ENCODE measurements at places on chromosomes 11 and 22. TPM values are rescaled to one million over a fixed set of nuclear protein-coding genes. Genes with fewer than 3 reads are reported as not detected.

VSIG10L2 gene
- not detected for total RNA-seq

HIC2 gene
- total RNA-seq = 5.7 TPM

MIEF1 gene
- total RNA-seq = 25.8 TPM

DNA sequence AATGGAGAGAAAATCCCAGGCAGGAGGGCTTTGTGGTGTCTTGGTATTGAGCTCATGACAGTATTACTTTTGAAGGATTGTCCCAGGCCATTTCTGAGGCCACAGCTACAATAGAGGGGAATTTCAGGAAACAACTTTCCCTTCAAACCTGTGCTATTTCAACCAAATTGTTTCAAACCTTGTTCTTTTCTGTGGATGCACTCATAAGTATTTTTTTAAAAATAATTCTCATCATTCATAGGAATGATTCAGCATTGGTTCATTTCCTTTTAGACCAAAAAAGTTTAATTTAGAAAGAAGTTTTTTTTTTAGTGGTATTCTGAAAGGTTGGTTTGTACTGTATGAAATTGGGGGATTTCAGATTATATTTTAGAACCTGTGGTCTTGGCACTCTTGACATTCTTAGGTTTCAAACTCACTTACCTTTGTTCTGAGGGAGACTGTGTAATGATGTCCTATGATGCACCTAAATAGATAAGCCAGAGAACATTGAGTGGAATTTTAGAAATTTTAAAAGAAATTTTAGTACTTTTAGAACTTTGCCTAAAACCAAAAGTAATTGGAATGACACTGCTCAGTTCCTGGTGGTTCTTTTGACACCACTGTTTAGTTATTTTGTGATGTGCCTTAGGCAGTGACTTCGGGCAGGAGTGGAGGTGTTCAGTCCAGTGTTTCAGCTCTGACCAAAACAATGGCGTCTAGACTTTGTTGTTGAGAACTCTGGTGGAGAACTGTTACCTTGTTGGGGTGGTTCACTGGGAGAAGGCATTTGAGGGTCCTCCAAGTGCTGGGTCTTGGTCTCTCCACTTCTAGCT is 12.2 kb downstream of the TEAD1 start:
- H3K27ac ChIP-seq = peak overlapping the region; percentile 87
- no peak for DNase-seq
- no peaks in the 10 kb centered on the region for H3K27me3 ChIP-seq
- H3K4me1 ChIP-seq = peaks cover 91% of the 10 kb centered on the region
- H3K36me3 ChIP-seq = peaks cover 6% of the 10 kb centered on the region

DNA sequence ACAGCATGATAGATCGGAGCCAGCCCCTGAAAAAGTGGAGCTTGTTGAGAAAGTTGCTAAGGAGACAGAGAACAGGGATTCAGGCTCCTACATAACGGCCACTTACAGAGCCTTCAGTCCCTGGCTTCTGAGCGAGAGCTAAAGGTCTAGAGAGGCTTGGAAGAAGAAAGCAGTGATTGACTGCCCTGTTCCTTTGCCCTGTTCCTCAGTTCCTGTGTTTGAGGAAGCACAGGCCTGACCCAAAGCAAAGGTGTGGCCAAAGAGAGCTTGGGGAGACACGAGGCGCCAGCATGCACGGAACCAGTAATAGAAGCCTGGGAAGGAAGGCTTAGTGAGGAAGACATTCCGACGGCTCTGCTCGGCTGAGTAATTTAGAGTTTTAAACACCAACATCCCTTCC is 74.1 kb upstream of the CSNK2A3 start:
- DNase-seq = no peak
- H3K27ac ChIP-seq = peak overlapping the region; percentile 89
- no peak overlapping the region for H3K4me3 ChIP-seq
- no peaks in the 10 kb centered on the region for H3K27me3 ChIP-seq
- peaks cover 47% of the 10 kb centered on the region for H3K4me1 ChIP-seq
- H3K36me3 ChIP-seq = peaks cover 18% of the 10 kb centered on the region

DNA sequence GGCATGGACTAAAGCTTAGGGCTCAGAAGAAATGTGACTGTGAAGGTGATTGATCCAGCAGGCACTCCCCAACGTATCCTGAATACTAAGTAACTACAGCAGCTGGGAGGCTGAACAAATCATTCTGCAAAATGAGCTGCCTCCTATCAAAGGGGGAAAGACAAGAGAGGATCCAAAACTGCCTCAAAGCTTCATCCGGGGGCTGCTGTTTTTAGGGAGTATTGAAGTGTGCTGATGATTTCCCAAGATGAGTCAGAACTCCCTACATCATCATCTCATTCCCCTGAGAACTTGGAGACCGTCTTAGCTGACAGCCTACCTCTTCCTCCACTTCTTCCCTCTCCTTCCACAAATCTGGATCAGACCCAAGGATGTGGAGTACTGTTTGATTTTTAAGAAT is 108.4 kb upstream of the GRAMD1B start:
- peaks cover 27% of the 10 kb centered on the region for H3K27me3 ChIP-seq
- no peaks in the 10 kb centered on the region for H3K4me1 ChIP-seq

DNA sequence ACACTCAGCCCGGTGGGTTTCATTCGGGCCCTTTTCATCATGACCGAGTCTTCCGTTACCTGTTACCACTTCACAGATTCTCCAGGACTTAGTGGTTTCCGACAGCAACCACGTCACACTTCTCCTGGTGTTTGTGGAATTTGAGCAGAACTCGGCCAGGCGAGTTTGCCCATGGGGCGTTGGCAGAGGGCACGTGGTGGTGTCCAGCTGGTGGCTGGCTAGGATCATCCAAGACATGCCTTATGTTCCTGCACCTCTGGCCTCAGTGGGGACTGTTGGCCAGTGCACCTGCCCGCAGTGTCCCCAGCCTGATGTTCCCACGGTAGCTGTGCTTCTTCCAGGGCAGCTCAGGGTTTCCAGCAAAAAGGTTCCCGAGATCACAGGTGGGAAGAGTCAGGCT is 87.3 kb downstream of the ARHGAP8 start:
- peaks cover 5% of the 10 kb centered on the region for H3K27me3 ChIP-seq
- no peaks in the 10 kb centered on the region for H3K36me3 ChIP-seq
- no peak overlapping the region for H3K27ac ChIP-seq
- H3K4me3 ChIP-seq = no peak overlapping the region

GRCh38 chr11:28268925-28269324 is 160.7 kb downstream of the METTL15 start:
- H3K4me3 ChIP-seq = no peak overlapping the region
- no peaks in the 10 kb centered on the region for H3K27me3 ChIP-seq
- H3K4me1 ChIP-seq = no peaks in the 10 kb centered on the region
- no peak for DNase-seq

- H3K27me3 ChIP-seq = no peaks in the 10 kb centered on the region
- peak overlapping the region; percentile 74 for H3K4me3 ChIP-seq
- H3K36me3 ChIP-seq = peaks cover 12% of the 10 kb centered on the region
- peaks cover 44% of the 10 kb centered on the region for H3K4me1 ChIP-seq
- no peak overlapping the region for H3K27ac ChIP-seq
Observed at GRCh38 chr11:1763336-1763795, 361 bp downstream of the CTSD start.

GRCh38 chr22:31346733-31347250 is 646 bp upstream of the PATZ1 start:
- peak overlapping the region; percentile 89 for H3K27ac ChIP-seq
- H3K4me1 ChIP-seq = peaks cover 50% of the 10 kb centered on the region
- peaks cover 2% of the 10 kb centered on the region for H3K36me3 ChIP-seq
- no peak for DNase-seq
- H3K27me3 ChIP-seq = no peaks in the 10 kb centered on the region
- peak overlapping the region; percentile 82 for H3K4me3 ChIP-seq

- no peak overlapping the region for H3K4me3 ChIP-seq
- no peaks in the 10 kb centered on the region for H3K27me3 ChIP-seq
Observed at GRCh38 chr22:45336971-45337431, 27.3 kb downstream of the FAM118A start.

DNA sequence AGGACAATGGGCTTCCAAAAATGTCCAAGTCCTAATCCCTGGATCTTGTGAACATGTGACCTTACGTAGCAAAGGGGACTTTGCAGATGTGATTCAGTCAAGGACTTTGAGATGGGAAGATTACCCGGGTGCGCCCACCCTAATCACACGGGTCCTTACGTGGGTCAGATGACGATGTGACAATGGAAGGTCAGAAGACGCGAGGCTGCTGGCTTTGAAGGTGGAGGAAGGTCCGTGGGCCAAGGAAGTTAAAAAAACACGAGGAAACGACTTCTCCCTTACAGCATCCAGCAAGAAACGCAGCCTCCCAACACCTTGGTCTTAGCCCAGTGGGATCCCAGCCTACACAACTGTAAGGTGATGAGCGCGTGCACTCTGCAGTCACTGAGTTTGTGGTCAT is 860.1 kb downstream of the TBC1D22A start:
- no peaks in the 10 kb centered on the region for H3K4me1 ChIP-seq
- H3K4me3 ChIP-seq = no peak overlapping the region
- H3K36me3 ChIP-seq = no peaks in the 10 kb centered on the region
- H3K27me3 ChIP-seq = no peaks in the 10 kb centered on the region
- no peak overlapping the region for H3K27ac ChIP-seq

- no peaks in the 10 kb centered on the region for H3K27me3 ChIP-seq
- peaks cover 7% of the 10 kb centered on the region for H3K36me3 ChIP-seq
- H3K27ac ChIP-seq = peak overlapping the region; percentile 78
- H3K4me1 ChIP-seq = peaks cover 70% of the 10 kb centered on the region
Observed at GRCh38 chr11:12800032-12800671, 125.9 kb downstream of the TEAD1 start.

DNA sequence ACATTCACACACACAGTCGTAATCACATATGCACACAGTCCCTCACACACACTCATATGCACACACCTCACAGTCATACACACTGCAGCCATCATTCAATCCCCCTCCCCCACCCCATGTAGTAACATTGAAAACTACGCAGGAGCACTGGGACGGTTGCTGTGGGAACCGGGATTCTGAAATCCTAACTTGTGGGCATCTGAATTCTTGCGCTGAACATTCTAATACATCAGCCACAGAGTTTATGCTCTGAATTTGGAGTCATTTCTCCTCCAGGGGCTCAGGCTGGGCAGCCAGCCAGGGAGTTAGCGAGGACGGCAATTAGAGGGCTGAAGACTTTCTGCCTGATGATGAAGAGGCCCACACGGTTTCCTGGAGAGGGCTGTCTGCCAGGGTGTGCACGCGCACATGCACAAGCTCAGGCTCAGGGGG is 32.7 kb downstream of the CD6 start:
- H3K27ac ChIP-seq = no peak overlapping the region
- peaks cover 20% of the 10 kb centered on the region for H3K27me3 ChIP-seq
- H3K4me3 ChIP-seq = no peak overlapping the region
- peaks cover 12% of the 10 kb centered on the region for H3K4me1 ChIP-seq

GRCh38 chr11:61281581-61282250 is 13.4 kb downstream of the VWCE start:
- H3K36me3 ChIP-seq = peaks cover 37% of the 10 kb centered on the region
- H3K4me1 ChIP-seq = peaks cover 21% of the 10 kb centered on the region
- no peak overlapping the region for H3K4me3 ChIP-seq
- no peak overlapping the region for H3K27ac ChIP-seq
- DNase-seq = no peak
- H3K27me3 ChIP-seq = no peaks in the 10 kb centered on the region

- H3K4me1 ChIP-seq = no peaks in the 10 kb centered on the region
- peaks cover 23% of the 10 kb centered on the region for H3K27me3 ChIP-seq
- no peaks in the 10 kb centered on the region for H3K36me3 ChIP-seq
- no peak overlapping the region for H3K4me3 ChIP-seq
- H3K27ac ChIP-seq = no peak overlapping the region
- DNase-seq = peak; percentile 13
Observed at GRCh38 chr11:113507341-113507740, 32.1 kb upstream of the DRD2 start.
